RPMI8226 (cell line): ENCODE measurements at places on chromosomes 16 and 17.

DNA sequence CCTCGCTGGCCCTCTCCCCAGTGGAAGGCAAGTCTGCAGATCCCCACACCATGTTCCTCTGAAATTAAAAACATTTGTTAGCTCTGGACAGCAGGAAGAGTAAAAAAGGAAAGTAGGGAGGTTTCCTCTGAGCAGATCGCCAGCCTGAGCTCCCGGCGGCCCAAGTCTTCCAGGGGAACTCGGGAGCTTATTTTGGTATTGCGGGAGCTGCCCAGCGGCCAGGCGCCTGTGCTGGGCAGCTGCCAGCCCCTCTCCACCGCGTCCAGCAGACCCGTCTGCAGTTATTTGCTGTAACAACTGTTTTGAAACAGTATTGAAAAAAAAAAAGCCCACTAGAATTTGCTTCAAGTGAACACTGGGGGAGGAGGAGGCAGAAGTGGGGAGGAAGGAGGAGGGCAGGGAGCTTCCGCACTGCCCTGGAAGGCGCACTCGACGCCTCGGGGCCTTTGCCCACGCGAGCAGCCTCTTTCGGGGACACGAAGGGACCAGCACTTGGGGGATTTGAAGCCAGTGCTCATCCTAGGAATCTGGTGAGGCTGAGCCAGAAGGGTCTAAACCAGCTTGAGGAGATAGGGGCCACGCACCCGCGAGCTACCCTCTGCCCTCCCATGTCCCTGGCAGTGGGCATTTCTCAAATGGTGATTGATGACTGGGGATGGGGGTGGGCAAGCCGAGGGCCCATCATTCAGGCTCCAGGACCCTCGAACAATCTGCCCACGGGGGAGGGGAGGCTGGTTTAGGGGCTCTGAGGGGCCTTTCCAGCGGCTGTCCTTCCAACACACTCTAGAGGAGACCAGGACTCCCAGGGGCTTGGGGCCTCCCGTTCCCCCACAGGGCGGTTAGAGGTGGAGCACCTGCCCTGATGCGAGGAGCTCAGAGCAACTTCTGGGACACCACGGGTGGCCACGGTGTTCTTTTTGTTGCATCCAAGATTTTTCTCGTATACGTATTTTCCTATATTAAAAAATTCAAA is 3.0 kb upstream of the BAHCC1 start:
- no peak for DNase-seq

DNA sequence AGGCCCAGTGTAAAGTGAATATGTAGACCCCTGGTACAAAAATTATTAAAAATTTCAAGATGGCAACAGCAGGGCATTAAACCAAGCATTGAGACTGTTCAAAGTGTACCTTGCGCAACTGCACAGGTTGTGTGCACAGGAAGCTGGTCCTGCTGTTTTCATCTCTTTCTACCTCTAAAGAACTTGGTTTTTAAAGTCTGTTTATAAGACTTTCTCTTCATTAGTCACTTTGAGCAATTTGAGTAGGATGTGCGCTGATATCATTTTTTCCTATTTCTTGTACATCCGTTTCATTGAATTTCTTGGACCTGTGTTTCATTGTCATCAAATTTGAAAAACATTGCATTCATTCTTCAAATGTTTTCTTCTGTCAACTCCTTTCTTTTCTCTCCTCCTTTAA is 16.8 kb upstream of the PMP22 start:
- no peak for DNase-seq

DNA sequence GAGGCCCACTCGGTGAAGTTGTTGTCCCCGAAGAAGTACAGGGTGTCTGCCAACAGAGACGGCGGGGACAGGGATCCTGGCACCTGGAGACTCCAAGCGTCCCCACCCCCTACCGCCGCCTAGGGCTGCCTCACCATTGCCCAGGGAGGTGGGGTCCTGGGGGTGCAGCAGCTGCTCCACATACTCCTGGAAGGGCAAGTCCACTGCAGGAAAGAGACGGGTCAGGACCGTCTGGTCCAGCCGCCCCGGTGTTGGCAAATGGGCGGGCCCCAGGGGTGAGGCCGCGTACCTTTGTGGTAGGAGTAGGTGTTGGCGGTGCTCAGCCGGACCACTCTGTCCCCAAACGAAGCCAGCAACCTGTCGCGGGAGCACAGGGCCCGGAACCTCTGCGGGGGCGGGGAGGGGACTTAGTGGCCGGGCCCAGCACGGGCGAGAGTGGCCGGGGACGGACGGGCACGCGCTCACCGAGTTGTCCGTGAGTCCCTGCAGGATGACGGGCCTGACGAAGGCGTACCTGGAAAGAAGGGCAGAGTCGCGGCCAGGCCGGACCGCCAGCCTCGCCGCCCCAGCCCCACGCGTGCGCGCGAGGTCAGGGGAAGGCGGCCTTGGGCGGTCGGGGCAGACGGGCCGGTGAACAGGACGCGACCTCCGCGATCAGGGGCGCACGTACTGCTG is 601 bp downstream of the JMJD8 start:
- DNase-seq = peak; percentile 36

GRCh38 chr17:37047631-37048104 is 98.9 kb downstream of the AATF start:
- DNase-seq = peak; percentile 75

DNA sequence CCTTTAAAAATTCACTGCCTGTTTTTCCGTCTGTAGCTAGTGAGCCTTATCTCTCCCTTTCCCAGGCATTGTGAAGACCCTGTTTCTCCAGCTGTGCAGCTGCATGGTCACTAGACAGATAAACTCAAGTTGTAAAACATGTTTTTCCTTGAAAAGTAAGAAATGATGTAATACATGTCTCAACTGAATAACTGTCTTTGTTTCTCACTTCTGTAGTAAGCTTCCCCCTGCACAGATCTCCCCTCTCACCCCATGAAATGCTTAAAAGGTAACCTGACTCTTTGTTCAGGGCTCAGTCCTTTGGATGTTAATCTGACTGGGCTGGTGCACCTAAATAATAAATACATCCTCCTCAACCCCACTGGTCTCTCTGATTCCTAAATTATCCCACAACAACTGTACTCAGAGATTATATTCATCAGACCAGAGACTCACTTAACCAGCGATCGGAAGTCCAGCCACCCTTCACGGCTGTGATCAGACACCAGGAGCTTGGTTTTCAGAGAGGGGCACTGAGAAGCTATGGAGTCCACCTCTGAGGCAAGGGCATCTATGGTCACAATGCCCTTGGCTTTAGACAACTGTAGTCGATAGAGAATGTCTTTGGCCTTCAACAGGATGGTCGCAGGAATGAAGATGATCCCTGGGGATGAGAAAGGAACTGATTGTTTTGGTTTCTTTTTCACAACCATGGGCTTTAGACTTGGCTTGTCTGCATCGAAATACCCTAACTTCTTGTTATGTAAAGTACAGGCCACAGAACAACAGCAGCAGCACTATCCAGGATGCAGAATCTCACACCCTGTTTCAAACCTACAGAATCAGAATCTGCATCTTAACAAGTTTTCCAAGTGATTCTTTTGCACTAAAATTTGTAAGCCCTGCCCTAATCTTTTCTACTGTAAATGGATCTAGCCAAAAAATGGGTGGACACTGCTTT is 15.4 kb downstream of the ACSM1 start:
- DNase-seq = no peak

DNA sequence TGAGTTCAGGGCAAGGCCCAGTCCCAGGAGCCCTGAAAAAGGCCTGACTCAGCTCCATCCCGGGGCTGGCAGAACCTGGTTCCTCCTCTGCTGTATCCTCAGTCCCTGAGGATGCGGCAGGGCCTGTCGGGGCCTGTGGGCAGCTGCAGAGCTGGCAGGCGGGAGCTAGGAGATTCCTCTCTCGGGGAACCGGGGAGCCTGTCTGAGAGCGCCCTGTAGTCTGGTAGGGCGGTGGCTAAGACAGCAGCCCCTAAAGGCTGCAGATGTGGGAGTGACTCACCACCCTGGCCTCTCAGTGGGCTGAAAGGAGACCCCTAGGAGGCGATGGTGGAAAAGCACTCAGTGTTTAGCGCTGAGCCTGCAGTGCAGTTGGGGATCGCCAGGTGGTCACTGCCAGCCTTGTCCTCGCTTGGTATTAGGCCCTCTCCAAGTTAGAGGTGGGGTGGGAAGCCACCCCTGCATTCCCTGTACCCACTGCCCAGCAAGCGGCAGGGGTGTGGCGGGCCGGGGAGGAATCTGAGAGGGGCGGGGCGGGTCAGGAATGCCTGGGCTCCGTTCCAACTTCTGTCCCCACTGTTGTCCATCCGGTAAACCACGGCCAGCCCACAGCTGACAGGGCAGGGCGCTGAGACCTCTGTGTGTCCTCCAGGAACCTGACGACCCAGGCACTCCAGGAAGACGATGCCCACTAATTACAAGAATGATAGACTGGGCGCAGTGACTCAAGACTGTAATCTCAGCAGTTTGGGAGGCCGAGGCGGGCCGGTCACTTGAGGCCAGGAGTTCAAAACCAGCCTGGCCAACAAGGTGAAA is 29.5 kb upstream of the CDH1 start:
- no peak for DNase-seq

GRCh38 chr16:10979717-10980601 is 35.6 kb downstream of the CLEC16A start:
- no peak for DNase-seq

DNA sequence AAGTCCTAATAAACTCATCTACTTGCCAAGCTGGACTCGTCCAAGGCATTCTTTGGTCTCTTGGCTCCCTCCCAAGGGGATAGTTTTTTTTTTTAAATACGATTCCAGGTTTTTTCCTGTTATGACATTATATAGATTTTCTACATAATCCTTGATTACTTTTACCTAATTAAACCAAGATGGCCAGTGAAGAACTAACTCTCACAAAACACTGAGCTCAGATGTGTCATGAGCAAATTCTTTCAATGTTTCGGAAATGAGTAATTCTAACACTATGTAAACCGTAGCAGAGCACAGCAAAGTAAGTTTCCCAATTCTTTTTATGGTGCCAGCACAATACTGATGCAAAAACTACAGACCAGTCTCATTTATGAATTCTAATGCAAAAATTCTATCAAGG is 1.8 kb downstream of the ZNF23 start:
- no peak for DNase-seq

- DNase-seq = no peak
Observed at GRCh38 chr17:73997059-73997458, 206.4 kb upstream of the RPL38 start.

DNA sequence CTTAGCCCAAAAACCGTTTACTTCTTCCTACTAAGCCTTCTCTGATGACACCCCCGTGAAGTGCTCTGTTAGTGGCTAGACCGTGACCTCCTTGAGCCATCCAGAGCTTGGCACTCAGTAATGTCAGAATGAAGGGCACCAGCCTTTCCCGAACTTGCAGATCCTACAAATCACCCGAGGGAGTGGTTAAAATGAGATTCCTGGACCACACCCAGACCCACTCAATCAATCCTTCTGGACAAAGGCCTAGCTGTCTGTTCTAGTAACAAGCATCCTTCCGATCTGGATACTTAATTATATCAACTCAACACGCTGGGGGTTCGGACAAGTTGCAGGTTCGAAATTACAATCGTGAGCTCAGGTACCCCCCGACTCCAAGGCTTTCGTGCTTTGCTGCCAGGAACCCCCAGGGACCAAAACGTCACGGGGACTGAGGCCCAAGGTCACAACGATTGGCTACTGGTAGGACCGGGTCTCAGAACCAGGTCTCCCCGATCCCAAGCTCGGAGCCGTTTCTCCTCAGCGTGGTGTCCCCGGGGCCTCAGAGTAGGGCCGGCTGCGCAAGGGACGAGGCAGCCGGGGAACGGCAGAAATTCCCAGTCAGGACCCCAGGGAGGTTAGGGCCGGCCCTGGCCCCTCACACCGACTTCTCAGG is 527 bp downstream of the CIAPIN1 start:
- peak; percentile 13 for DNase-seq

DNA sequence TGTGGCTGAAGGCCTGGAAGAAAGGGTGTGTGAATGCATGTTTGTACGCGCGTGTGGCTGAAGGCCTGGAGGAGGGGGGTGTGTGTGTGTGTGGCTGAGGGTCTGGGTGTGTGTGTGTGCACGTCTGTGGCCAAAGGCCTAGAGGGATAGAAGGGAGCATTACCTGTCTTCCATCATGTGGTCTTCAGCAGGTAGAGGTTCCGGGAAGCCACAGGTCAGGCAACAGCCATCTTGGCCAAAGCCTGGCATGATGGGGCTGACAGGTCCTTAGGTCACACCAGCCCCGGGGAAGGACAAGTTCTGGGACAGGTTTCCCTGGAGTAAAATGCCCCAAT is 5.2 kb downstream of the LITAFD start:
- no peak for DNase-seq

GRCh38 chr17:78379131-78379491 is 662 bp downstream of the PGS1 start:
- DNase-seq = no peak

- DNase-seq = no peak
Observed at GRCh38 chr17:55290492-55291113, 25.8 kb downstream of the HLF start.

GRCh38 chr17:34913001-34913400 is 48.3 kb downstream of the CCT6B start:
- DNase-seq = no peak

DNA sequence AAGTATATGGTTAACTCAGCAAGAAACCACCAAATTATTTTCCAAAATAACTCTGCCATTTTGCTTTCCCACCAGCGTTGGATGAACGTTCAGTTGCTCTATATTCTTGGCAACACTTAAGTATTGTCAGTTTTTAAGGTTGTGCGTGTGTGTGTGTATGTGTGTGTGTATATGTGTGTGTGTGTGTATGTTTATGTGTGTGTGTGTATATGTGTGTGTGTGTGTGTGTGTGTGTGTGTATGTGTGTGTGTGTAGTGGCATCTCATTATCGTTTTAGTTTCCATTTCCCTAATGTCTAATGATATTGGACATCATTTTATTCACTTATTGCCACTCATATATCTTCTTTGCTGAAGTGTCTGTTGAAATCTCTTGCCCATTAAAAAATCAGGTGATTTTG is 11.2 kb upstream of the SMTNL2 start:
- no peak for DNase-seq

- peak; percentile 23 for DNase-seq
Observed at GRCh38 chr17:55664287-55664686, 58.4 kb downstream of the TMEM100 start.

DNA sequence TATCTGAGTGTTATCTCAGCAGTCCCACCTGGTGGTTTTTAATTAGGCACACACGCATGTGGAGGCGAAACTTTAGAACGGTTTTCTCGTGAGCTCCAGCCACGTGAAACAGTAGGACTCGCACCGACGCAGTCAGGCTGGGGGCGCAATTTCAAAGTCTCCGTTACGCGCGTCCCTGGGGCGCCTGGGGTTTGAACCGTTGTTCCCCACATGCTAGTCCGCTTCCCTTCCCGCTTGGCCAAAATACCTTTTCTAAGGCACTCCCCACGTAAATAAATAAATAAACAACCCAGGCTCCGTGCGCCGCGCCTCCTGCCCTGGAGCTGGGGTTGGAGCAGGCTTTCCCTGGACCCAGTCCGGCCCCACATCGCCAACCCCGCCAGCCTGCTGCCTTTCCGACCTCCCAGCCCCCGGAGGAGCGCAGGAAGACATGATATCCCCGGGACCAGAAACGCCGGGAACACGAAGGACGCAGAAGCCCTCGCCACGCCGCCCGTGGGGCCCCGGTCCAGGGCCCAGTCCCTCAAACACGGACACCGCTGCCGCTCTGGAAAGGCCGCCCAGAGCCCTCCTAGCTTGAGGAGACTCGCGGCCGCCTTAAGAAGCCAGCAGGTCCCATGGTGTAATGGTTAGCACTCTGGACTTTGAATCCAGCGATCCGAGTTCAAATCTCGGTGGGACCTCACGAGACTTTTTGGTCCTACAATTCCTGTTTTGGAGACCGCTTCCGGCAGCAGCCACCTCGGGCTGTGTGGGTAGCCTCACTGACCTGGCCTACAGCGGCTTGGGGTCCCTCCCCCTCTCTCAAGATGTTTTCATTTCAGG is 18.2 kb downstream of the GNGT2 start:
- peak; percentile 93 for DNase-seq

- DNase-seq = no peak
Observed at GRCh38 chr16:49275050-49275730, 6.4 kb downstream of the CBLN1 start.
